Cerebellar nuclear complex (tissue), 1 donor: ENCODE measurements at places on chromosomes 2 and 18.

DNA sequence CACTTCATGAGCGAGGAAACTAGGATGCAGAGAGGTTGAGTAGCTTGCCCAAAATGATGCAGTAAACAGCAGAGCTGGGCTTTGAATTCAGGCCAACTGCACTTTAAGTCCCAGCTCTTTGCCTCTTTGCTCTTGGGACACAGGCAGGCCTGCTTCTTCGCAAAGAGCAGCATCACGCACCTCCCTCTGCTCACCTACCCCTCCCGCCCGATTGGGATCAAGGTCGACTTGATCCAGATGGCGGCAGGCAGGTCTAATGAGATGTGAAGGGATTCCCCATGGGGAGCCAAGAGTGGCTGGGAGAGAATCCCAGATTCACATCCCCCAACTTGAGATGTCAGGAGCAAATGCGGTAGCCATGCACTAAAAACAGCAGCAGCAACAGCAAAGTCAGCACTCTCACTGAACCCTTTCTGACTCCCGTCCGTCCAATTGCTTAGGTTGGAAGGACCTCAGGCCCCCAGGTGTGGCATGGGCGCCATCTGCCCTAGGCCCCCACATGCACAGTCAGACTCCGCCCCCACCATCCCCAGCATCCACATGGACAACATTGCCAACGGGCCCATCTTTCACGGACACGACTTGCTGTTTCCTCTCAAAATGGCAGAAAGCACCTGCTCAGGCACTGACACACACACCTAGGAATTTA is 84.3 kb upstream of the MAP4K4 start:
- peak; percentile 82 for DNase-seq

DNA sequence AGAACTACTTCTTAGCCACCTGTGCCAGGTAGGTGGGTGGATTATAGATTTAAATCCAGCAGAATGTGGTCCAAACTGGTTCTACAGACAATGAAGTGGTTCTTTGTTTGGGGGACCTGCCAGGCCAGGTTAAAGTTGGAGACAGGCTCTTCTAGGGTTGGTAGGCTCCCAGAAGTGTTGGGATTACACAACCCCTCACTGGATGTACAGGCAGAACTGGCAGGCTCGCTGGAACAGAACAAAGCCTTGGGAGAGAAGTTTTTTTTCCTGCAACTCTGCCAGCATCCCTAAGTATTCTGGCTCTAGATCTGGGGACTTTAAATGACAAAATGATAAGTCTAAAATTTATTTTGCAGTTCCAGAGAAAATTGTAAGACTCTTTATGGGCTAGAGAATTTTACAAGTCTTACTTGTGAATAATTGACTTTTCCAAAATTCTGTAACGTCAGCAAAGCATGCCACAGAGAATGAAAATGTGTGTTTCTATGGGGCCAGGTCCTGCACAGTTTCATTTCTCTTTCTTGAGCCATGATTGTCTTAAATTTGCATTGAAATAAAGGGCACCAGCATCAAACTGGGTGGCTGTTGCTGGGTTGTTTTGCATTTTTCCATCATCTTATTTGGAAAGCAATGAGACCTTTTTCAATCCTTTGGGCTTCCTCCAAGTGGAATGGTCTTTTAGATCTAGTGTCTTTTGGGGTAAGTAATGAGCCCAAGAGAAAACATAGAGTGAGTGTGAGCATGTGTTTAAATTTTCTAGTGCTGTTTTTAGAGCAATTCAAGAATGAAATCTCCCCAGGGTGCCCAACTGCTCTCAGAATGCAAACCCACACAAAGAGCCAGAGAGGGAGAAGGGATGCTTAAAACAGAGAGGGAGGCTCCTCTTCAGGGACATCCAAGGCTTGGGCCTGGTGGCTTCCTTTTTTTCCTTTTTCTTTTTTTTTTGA is 32.4 kb upstream of the ATL2 start:
- no peak for DNase-seq

GRCh38 chr2:217953531-217953932 is 49.3 kb downstream of the TNS1 start:
- no peak for DNase-seq

- no peak for DNase-seq
These were observed 98.1 kb upstream of the HS6ST1 start for GRCh38 chr2:128416806-128417205.

DNA sequence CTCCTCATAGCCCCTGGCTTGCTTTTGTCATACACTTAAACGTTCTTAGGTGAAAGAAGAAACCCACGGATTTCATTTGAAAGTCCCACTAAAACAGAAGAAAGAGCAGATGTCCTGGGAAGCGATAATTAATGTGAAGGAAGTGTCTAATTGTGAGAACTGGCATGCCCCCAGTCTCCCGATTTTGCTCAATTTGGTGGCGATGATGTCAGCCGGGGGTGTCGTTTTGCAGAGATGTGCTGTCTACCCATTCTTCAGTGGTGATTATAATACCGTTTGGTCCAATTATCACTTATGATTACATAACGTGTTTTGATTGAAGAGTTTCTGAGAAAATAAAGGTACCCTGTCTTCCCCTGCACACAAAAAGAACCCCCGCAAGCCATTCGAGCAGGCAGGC is 103.1 kb downstream of the RTN4 start:
- DNase-seq = no peak

DNA sequence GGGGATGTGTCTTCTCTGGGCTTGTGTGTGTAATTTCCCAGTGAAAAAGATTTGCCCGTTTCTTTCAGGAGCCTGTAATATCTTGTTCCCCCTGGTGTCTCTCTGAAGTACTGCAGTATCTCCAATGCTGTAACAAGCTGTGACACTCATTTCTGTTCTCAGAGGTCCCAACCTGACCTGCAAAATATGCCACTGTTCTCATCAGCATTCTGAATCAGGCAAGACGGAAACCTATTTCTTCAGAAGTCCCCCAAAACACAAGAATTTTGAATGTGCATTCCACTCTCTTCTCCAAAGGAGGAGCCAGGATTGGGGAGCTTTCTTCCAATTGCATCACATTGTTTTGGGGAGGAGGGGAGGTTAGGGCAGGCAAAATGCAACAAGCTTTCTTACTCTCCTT is 77.0 kb upstream of the CNGA3 start:
- no peak for DNase-seq

- no peak for DNase-seq
These were observed 1.8 kb downstream of the RNF138 start for GRCh38 chr18:32093523-32093922.

DNA sequence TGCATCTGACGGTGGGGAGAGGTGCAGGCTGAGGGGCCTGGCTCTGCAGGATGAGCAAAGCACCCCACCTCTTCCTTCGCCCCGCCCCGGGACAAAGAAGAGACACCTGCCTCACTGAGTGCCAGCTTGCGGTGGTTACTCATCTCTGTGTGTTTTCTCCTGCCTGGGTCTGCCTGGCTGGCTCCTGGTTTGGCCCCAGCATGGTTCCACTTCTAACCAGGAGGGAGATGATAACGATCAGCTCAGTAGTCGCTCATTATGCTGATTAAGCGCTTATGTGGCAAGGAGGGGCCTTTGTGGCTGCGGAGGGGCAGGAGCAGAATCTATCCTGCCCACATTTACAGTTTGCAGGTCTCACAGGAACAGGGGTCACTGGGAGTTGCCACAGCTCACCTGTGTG is 68.7 kb upstream of the EDAR start:
- DNase-seq = no peak

- DNase-seq = no peak
These were observed 12.6 kb downstream of the MFSD2B start for GRCh38 chr2:24022324-24022974.

- DNase-seq = no peak
These were observed 17.8 kb downstream of the NLRC4 start for GRCh38 chr2:32246911-32247310.

GRCh38 chr2:207885010-207885409 is 115.3 kb upstream of the FZD5 start:
- no peak for DNase-seq

DNA sequence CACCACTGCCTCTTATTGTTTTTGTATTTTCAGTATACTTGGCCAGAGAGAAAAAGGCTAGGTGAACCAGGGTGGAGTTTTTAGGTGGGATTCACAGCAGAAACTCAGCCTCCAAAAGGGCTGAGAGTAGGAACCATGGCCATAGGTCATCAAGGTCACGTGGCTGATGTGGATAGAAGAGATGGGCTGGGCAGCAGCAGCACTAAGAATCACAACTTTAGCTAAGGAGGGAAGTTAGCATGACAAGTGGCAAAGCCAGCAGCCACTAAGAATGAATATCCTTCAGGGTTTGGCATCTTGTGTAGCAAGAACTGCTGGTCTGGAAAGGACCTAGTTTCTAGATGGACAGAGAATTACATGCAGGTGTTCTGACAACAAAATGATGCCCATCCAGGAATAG is 43.2 kb upstream of the SKA1 start:
- DNase-seq = no peak

DNA sequence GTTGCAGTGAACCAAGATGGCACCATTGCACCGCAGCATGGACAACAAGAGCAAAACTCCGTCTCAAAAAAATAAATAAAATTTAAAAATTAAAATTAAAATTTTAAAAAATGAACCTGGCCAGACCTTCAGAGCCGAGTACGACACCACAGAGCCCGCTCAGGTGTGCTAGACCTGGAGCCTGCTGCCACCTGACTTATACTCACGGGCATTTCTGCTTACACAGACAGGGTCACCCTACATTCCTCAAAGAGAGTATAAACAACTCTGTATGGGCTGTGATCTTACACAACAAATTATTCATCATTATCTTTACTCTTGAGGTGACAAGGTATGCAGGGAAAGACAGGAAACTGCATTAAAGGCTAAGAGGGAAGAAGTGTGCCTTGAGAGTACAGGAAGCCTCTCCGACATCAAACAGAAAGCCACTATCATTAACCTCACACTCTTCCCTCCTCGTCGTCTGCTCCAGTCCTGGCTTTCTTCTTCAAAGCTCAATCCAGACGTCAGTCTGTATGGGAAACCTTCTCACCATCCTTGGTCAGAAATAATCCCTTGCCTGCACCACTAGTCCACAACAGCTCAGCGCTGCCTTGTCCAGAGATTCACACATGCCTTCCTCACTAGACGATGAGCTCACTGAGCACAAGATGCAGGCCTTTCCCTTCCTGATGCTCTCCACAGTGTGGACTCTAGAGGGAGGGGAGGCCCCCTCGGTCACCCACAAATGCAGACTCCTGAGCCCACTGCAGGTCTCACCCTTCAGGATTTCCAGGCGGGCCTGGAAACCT is 56.2 kb downstream of the UXS1 start:
- no peak for DNase-seq

DNA sequence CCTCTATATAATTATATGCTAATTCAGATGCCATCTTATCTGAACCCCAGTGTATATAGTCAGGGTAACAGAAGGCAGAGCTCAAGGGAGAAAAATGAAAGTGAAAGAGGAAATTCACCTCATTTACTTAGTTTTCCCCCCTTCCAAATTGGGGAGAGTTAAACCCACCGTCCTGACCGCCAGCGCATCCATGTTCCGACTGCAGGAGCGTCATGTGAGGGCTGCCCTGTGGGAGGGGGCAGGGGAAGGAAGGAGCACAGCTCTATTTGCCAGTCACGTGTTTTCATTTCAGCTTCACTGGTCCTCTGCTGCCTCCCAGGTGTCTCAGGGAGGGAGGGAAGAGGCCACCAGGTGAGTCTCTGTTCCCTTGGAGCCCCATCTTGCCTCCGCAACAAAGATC is 13.2 kb downstream of the CNNM4 start:
- DNase-seq = no peak

DNA sequence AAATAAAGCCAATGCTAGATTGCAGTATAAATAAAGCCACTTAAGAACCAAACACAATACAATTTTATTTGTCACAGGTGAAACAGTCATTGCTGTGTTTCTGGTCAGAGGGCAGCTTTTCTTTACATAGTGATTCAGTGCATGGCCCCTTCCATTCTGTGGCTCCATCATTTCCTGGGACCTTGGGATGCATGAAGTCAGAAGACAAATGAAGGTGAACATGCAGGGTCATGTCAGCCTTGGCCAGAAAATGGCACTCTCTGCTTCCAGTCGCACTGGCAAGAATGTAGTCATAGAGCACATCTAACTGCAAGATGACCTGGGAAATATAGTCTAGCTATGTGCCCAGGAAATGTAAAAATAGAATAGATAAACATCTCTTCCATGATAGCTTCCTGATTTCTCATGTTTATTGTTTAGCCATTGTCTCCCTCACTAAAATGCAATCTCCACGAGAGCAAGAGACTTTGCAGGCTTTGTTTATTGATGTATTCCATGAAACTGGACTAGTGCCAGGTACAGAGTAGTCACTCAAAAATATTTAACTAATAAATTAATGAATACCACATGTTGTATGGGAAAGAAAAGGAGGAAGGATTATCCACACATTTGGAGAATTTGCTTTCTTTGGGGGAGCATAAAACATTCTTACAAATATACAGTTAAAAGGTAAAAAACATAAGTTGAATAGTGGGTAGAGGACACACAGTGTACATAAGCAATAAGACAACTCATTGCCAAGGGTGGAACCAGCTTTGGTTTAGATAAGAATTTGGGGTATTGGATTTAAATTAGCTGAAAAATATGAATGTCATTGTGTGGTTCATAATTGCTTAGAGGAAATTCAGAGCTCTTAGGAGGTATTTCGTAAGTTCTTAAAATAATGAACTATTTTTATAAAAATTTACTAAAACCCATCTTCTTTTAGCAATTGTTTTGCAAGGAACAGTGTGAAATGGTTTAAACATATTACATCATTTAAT is 343.8 kb downstream of the PID1 start:
- no peak for DNase-seq

- DNase-seq = no peak
These were observed 82.7 kb downstream of the MALT1 start for GRCh38 chr18:58753976-58754375.

DNA sequence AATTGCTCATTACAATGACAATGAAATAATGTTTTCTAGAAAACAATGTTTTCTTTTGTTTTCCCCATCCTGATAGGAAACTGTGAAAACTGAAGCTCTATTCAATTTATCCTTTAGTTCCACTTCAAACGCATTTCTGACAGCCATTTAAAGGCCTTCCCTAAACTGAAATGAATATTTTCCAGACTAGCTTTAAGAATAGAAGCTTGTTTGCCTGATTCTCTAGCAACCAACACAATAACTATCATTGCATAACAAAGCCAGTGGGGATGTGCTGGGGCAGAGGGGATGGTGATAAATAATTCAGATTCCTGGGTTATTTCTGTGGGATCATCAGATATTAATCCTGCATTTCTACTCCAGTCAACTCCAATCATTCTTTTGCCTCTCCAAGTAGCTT is 427.1 kb downstream of the RND3 start:
- no peak for DNase-seq

GRCh38 chr2:12821656-12822055 is 104.9 kb downstream of the TRIB2 start:
- no peak for DNase-seq

GRCh38 chr2:166230024-166230723 is 102.4 kb upstream of the SCN1A start:
- no peak for DNase-seq

- no peak for DNase-seq
These were observed 786.3 kb upstream of the FSHR start for GRCh38 chr2:49940626-49941025.

GRCh38 chr2:235949567-235950472 is 218.4 kb downstream of the GBX2 start:
- no peak for DNase-seq

GRCh38 chr2:161159456-161160225 is 587 bp upstream of the TANK start:
- DNase-seq = no peak
